ENCODE measurements at places on chromosomes 2 and 18. TPM values are rescaled to one million over a fixed set of nuclear protein-coding genes. Genes with fewer than 3 reads are reported as not detected.

- no peak for DNase-seq
These were observed 446.9 kb upstream of the NRP2 start for GRCh38 chr2:205235434-205235833.

DNA sequence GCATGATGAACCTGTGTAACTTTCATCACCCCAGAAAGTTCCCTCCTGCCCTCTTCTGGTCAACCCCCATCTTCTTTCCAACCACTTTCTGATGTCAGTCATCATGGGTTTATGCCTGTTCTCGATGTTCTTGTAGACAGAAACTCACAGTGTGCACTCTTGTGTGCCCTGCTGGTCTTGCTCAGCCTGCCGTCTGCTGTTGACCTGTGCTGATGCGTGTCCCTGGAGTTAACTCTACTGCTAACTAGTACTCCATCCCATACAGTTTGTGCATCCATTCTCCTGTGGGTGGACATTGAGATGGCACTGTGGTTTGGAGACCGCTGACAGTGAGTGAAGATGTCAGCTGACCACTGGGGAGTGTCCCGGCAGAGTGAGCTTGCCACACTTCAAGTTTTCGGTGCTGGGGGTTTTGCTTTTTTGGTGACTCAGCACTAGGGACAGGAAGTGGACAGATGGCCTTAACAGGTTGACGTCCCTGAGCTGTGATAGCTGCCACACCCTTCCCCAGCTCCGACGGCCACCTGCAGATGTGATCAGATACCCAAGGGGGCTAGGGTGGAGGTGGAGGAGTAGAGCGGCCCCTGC is 14.8 kb downstream of the KLHL29 start:
- no peak for DNase-seq

DNA sequence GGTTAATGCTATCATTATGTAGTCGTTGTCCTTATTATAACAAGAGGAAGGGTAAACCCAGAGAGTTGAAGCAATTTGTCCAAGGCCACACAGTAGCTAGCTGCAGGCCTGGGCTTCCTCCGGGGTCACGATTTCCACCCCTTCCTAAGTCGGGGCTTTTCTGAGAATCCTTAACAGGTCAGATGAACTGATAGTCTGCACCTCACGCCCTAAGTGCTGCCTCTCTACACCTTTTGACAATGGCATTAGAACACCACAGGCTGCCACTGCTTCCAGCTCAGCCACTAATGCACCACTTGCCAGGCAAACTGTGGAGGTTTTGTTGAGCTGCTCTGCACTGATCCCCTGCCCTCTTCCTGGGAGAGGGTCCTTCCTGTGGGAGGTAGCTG is 37.7 kb downstream of the FOSL2 start:
- no peak for DNase-seq

GRCh38 chr2:73931531-73932500 is 5.1 kb downstream of the DGUOK start:
- no peak for DNase-seq

CD207 gene
- total RNA-seq = not detected

DNA sequence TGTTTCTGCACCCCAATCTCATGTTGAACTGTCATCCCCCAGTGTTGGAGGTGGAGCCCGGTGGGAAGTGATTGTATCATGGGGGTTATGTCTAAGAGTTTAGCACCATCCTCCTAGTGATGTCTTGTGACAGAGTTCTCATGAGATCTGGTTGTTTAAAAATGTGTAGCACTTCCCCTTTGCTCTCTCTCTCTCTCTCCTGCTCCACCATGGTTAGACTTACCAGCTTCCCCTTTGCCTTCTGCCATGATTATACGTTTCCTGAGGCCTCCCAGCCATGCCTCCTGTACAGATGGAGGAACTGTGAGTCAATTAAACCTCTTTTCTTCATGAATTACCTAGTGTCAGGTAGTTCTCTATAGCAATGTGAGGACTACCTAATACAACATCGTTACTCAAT is 396.9 kb upstream of the LRATD1 start:
- no peak for DNase-seq

NGEF gene
- total RNA-seq = not detected

GRCh38 chr2:171523088-171524017 is 1.1 kb downstream of the CYBRD1 start:
- peak; percentile 83 for DNase-seq

REEP1 gene
- total RNA-seq = 21.3 TPM

DNA sequence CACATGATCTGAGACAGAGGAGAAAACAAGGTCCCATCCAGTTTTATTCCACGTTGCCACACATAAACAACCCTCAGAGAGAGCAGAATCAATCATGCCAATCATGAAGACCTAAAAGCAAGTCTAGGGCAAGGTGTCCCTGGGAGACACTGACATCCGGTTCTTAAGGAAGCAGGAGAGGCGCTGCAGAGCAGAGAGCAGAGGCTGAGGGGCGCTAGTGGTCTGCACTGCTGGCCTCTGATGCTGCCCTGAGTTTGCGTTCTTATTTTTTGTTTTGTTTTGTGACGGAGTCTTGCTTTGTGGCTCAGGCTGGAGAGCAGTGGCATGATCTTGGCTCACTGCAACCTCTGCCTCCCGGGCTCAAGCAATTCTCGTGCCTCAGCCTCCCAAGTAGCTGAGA is 83.3 kb downstream of the SMIM21 start:
- no peak for DNase-seq

GRCh38 chr2:160747501-160748170 is 254.0 kb upstream of the RBMS1 start:
- DNase-seq = no peak

- DNase-seq = no peak
These were observed 84.7 kb downstream of the NEDD4L start for GRCh38 chr18:58128381-58129374.
